ENCODE measurements at places on chromosomes 4 and X. TPM values are rescaled to one million over a fixed set of nuclear protein-coding genes. Genes with fewer than 3 reads are reported as not detected.

GRCh38 chr4:1199556-1200331 lies 27.4 kb upstream of the SPON2 start:
- DNase-seq, result no peak

DNA sequence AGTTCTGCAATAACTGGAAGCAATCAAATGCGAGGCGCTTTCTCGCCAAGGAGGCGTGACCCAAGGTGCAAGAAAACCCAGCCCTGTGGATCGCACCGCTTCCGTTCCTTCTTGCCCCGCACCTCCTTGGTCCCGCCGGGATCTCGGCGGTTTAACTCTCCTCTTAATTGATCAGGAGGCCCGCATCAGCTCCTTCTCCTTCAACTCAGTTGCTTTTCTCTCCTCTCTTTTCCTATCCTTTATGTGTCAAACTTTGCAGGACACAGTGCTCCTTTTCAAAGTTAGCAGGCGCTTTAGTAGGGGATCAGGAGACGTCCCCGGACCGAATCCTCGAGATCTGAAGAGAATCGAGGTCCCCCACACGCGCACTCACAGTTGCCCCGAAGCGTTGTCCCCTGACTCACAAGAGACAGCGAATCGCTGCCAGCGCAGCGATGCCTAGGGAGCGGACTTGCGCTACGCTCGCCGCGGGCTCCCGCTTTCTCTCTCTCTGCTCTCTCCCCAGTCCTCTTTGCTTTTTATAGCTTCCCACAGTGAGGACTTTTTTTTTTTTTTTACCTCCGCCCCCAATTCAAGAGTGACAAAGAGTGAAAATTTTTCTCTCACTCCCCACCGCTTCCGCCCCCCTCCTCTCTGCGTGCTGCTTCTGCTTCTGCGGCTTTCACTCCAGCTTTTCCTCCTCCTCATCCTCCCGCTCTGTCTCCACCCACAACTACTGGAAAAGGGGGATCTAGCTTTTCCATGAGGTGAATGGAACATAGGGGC lies at the start of gene DKK2:
Gene DKK2 (minus strand): TSS at position 495 of the 765 bp plus-strand sequence. CDS start 722 bp downstream, outside the sequence.
- peak; percentile 10 for DNase-seq

DNA sequence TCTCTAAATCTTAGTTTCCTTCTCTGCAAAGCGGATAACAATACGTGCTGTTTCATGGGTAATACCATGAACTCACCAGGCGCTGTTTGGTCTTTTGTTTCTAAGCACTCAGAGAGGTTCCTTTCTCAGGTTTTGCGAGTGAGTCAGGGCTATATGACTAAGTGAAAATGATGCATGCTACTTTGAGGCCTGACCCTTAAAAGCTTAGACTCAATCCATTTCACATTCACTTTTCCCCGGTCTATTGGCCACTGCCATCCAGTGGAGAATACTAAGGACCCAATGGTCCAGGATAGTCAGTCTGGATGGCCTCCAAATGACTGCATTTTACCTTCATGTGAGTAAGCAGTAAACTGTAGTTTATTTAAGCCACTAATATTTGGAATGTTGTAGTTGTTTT lies 400.8 kb upstream of the SLIT2 start:
- no peak for DNase-seq

DUX4 gene
- not detected for total RNA-seq

- DNase-seq, result no peak
These were observed 22.3 kb downstream of the EFNB1 start for GRCh38 chrX:68851082-68851481.

DNA sequence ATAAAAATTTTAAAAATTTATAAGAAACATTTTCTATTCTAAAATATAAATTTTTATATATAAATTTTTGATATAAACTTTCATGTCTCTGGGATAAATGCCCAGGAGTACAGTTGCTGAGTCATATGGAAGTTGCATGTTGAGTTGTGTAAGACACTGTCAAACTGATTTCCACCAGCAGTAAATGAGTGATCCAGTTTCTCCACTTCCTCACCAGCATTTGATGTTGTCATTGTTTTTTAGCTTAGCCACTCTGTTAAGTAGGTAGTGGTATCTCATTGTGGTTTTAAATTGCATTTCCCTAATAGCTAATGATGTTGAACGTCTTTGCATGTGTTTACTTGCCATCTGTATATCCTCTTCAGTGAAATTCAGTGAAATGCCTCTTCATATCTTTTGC lies 66.5 kb downstream of the MAMLD1 start:
- DNase-seq, result no peak

HCFC1 gene
- 12.4 TPM for total RNA-seq

- no peak for DNase-seq
These were observed 139.3 kb downstream of the AFAP1 start for GRCh38 chr4:7800410-7800809.

DNA sequence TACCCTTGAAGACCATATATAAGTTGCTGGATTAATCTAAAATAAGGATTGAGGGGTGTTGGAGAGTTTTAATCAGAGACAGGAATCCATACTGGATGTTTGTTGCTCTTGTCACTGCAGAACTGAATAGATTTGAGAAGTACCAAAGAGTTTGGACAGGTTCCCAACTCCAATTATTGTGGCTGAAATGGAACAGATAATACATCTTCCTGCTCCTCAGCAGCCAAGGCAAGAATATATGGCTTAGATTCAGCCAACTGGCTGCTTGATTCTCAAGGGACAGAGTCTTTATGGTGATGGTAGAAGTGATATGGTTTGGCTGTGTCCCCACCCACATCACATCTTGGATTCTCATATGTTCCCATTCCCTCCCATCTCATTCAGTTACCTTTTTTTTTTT lies 97.0 kb upstream of the PDHA2 start:
- no peak for DNase-seq

DNA sequence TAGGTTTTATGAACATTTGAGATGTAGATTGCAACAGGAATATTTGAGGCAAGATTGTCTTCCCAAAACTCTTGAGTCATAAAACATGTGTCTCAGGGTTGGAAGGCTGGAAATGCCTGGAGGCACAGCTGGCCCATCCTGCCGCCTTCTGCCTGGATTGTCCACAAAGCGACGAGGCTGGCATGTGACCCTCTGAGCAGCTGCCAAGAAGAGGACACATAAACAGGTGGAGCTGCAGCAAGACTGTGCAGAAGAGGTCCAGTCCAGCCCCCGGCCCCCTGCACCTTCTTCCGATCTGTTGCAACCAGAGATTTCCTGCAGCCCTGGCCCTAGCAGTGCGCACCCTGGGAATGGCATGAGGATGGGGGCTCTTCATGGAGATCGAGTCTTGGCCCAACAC lies 101.9 kb upstream of the BCOR start:
- DNase-seq, result no peak

CXorf65 gene
- total RNA-seq, result not detected

DNA sequence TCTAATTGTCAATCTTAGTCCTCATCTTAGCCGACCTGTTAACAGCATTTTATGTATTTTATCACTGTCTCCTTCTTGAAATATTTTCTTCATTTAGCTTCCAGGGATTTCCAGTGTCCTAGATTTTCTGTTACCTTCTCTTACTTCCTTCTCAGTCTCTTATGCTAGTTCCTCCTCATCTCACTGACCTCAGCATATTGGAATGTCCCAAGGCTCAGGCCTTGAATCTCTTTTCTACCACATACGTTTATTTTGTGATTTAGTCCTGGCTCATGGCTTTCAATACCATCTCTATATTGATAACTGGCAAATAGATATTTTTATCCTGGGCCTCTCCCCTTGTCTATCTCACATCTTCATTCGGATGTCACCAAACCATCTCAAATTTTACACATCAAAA lies 61.1 kb downstream of the IQCM start:
- no peak for DNase-seq

CFAP299 gene
- total RNA-seq, result 0.55 TPM

GRCh38 chrX:153944800-153945150 lies 332 bp upstream of the RENBP start:
- no peak for DNase-seq

ADH6 gene
- not detected for total RNA-seq

DNA sequence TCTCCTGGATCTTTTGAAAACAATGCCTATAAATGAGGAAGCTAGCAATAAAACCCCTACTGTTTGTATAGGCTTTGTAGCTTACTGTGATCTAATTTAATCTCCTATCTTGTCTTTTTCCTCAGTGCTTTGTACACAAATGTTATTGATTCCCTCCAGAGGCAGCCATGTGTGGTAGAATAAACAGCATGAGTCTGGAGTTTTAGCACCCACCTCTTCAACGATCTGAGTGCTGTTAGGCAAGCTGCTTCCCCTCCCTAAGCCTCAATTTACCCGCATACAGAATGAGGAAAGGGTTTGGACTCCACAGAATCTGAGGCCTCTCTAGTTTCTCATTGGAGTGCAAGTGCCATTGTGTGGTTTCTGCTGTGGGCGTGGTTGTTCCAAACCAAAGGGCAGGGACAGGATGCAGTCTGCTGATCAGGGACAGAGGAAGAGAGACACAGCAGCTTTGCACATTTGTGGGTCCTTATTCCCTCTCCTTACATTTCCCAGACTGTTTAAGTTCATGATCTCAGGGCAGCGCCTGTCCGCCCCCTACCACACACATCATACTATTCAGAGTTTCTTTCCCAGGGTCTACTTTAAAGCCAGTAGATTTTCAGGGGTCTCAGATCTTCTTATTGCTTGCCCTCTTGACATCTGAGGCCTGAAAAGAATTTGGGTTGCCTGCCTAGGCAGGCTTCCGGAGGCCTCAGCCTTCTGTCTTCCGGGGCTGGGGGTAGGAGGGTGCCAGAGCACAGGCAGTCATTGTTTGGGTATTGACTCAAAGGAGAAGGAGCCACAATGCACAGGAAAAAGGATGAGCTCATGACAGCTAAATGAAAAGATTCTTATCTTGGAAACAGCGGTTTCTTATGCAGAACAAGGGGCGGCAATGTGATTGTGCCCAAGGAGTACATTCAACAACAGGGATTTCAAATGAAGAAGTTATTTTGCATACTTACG lies 114.9 kb upstream of the TEX13D start:
- DNase-seq, result no peak

STK32B gene
- total RNA-seq, result 0.06 TPM

TLR10 gene
- not detected for total RNA-seq

TCEAL6 gene
- not detected for total RNA-seq

SPANXB1 gene
- not detected for total RNA-seq

FAAH2 gene
- total RNA-seq, result not detected

DNA sequence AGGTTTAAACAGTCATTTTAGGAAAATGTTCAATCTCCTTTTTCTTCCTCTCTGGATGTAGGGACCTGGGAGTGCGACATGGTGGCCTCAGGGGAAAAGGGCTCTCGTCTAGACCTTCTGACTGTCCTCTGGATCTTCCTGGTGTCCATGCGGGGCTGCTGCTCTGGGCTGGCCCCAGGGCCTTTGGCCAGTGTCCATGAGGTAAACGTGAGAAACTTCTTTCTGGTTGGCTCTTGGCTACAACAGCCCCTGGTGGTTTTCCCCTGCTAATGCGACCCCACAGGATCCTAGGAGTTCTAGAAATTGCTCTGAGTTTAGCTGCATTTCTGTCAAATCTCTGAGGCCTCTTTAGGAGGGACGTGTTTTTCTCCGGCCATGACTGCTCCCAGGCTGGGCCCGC lies 85.7 kb downstream of the MFAP3L start:
- no peak for DNase-seq

- peak; percentile 41 for DNase-seq
These were observed 361.1 kb upstream of the BOD1L1 start for GRCh38 chr4:13988353-13989305.

GPRIN3 gene
- 1.5 TPM for total RNA-seq

HTN3 gene
- total RNA-seq, result not detected

DNA sequence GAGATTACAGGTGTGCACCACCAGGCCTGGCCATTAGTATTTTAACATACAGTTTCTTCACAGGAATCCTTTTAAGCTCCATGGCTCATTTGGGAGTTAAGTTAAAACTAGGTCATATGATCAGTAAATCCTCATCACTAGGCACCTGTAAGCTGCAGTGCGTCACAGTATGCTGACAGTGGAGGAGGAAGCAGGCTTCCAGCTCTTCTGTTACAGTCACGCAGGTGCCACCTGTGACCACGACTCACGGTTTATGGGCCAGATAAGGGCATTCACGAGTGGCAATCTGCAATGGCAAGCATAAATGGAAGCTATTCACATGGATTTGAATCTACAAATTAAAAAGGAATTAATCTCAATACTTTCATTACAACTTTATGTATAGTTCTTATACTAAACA lies 129.4 kb upstream of the BCOR start:
- DNase-seq, result no peak

GRCh38 chr4:128470492-128471053 lies 183.0 kb upstream of the PGRMC2 start:
- DNase-seq, result no peak

SPIN2A gene
- total RNA-seq, result not detected

DNA sequence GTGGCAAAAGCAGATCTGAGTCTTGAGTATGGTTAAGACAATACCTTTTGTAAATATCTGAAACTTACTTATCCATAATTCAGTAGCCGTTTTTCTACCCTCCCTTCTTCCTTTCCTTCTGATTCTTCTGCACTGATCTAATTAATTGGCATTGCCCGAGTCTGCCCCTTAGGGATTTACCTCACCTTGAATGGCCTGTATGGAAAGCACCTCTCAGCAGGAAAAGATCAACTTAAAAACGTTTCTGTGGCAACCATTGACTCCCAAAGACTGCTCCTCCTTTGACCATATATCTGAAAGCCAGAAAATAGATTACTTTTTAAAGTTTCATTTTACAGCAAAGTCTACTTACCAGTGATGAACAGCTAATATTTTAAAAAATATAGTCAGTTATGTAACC lies 496.5 kb upstream of the LCORL start:
- no peak for DNase-seq

FAM9A gene
- total RNA-seq, result not detected

CDX4 gene
- not detected for total RNA-seq

GRCh38 chr4:90189946-90190345 lies 62.8 kb downstream of the CCSER1 start:
- DNase-seq, result peak; percentile 32

DNA sequence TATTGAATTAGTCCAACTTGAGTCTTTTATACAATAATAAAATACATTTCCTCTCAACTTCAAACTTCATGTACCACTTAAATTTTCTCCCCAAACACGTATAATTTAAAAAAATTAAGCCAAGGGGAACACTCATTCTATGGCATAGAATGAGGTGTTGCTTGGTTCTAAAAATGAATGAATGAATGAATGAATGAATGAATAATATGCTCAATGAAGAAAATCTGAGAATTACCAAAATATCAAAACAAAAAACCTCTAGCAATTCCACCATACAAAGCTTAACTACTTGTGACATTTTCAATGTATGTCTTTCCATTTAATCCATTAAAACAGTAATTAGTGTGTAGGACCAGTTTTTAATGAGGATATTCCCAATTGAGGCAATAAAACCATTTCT lies 62.7 kb upstream of the PLAC8 start:
- no peak for DNase-seq

SSX4B gene
- total RNA-seq, result not detected
